HT-29 (cell line): ENCODE measurements at places on chromosomes 2 and 18. TPM values are rescaled to one million over a fixed set of nuclear protein-coding genes. Genes with fewer than 3 reads are reported as not detected.

- peak; percentile 77 for DNase-seq
Observed at GRCh38 chr2:157838442-157839161, 37.5 kb downstream of the ACVR1 start.

DNA sequence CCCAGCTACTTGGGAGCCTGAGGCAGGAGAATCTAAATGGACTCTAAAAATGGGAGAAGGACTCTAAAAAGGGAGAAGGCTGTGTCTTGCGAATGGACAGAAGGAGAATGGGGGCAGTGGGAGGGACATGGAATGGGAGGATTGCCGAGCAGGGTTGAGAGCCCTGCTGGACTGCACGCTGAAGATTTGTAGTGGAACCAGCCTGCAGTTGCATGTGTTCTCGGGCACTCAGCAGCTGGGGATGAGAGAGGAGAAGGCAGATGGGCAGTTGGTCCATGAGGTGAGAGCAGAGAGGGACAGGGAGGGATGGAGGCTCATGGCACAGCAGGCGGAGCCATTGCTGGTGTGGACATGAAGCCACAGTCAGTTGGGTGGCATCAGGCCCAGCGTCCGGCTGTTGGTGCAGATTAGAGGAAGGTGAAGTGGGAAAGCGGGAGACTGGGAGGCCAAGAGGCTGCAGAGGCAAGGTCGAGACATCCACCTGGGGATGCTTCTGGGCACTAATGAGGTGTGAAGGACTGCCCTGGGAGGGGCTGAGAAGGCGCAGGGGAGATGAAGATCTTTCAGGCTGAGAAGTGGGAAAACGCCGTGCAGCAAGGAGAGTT lies 40.7 kb downstream of the DCDC2C start:
- no peak for DNase-seq

DNA sequence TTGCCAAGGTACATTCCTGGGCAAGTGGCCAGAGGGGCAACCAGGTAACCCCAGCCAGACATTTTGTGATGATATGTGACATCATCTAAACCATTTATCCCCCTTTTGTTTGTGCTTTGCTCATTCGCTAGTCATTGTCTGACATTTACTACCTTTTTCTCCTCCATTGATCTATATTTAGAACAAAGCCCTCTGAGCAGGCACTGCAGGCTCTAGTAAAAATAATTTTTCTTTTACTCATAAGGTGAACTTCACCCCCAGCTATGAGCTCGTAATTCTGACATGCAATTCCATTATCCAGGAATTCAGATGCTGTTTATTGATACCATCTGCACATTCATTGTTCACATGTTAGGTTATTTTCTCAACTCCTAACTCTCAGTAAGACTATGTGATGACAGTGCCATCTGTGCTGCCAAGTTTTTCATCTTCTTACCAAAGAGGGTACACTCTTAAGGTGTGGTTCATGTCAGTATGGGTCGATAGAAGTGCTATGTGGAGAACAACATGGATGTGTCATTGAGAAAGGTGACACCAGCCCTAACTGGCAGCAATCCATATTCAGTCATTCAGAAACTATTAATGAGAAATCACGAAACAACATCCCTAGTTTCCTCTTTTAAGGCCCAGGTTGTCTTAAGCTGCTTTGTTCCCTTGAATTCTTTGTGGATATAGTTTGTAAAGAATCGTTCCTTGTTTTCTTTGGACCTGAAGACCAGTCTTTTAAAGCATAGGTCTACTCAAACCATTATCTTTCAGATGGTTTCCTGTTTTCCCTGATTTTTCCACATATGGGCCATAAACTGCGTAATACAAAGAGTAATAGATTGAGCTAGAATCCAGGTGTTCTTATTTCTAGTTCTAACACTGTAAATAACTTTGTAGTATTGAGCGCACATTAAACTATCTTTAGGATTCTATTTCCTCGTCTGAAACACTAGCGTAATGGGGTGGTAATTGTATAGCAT lies 978.1 kb upstream of the CDH2 start:
- peak; percentile 58 for DNase-seq

GRCh38 chr2:137254052-137254451 lies 488.7 kb downstream of the THSD7B start:
- DNase-seq = no peak

DNA sequence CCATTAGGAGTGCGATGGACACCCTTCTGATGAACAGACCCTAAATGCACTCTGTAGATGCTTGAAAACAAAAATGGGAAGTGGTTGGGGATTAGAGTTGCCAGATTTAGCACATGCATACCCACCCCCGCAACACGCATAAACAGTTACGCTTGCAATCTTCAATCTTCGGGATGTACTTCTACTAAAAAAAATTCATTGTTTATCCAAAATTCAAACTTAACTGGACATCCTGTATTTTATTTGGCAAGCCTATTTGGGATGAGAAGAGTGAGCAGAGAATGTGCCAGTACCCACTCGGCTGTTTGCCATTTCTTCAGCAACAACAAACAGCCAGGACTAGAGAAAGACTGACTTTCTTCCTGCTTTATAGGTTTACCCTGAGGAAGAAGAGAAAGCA lies 18.4 kb downstream of the KIAA2012 start:
- no peak for DNase-seq

DNA sequence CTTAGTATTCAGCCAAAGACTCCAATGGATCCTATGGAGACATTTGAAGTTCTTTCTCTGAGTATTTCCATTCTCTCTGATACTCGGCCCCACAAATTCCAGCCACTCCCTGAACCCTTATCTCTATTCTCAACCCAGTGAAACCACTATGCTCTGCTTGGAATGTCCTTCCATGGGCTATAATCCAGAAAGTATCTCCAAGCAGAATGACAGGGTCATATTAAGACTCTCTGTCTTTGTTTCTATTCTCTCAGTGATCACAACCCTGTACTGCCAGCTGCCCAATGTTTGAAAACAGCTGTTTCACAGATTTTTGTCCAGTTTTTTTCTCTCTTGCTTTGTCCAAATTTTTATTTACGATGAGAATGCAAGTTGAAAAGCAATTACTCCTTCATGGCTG lies 21.9 kb downstream of the CHMP3 start:
- peak; percentile 4 for DNase-seq

GRCh38 chr2:18752022-18752493 lies 162.7 kb upstream of the NT5C1B start:
- DNase-seq = no peak

DNA sequence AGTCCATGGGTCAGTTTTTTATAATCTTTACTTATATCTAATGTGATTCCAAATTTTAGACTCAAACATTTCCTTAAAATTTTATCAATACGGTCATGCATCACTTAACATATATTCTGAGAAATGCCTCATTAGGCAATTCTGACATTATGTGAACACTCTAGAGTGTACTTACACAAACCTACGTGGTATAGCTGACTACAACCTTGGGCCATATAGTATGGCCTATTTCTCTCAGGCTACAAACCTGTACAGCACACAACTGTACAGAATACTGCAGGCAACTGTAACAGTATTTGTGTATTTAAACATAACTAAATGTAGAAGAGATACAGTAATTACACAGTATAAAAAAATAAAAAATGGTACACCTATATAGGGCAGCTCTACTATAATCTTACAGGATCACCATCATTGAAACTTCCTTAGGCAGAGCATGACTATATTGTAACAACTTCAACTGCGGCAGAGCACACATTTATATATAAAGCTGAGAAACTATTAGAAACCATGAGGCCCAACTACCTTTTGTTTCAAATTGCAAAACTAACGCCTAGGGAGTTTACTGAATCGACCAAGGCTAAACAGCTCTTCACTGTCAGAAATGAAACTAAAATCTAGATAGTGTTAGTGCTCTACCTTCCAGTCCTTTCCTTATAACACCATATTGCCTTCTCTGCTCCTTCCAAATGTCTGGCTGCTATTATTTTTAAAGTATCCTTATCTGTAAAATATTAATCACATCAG lies 6.9 kb downstream of the YES1 start:
- no peak for DNase-seq

- DNase-seq = no peak
Observed at GRCh38 chr2:148642112-148642744, 2.3 kb upstream of the EPC2 start.

- DNase-seq = peak; percentile 71
Observed at GRCh38 chr2:19312949-19313348, 45.5 kb downstream of the OSR1 start.

DNA sequence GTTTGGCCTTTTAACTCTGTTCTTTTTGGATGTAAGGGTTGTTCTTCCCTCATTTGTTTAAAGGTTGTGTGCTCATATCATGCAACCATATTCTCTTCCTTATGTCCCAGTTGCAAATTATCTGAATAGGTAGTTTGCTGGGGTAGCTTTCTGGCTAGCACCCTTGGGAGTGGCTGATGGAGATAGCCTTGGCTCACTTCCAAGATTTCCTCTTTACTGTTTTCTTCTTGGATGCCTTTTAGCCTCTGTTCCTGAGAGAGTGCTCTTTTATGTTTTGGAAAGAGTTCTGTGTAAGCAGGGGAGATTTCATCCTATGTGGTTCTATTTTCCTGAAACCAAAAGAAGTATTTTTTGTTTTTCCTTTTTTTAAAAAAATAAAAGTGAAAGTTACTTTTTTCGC lies 25.4 kb downstream of the USP14 start:
- no peak for DNase-seq

GRCh38 chr18:46431522-46432171 lies 225.4 kb downstream of the LOXHD1 start:
- DNase-seq = no peak

- no peak for DNase-seq
Observed at GRCh38 chr2:126890136-126890510, 8.6 kb upstream of the TEX51 start.

DNA sequence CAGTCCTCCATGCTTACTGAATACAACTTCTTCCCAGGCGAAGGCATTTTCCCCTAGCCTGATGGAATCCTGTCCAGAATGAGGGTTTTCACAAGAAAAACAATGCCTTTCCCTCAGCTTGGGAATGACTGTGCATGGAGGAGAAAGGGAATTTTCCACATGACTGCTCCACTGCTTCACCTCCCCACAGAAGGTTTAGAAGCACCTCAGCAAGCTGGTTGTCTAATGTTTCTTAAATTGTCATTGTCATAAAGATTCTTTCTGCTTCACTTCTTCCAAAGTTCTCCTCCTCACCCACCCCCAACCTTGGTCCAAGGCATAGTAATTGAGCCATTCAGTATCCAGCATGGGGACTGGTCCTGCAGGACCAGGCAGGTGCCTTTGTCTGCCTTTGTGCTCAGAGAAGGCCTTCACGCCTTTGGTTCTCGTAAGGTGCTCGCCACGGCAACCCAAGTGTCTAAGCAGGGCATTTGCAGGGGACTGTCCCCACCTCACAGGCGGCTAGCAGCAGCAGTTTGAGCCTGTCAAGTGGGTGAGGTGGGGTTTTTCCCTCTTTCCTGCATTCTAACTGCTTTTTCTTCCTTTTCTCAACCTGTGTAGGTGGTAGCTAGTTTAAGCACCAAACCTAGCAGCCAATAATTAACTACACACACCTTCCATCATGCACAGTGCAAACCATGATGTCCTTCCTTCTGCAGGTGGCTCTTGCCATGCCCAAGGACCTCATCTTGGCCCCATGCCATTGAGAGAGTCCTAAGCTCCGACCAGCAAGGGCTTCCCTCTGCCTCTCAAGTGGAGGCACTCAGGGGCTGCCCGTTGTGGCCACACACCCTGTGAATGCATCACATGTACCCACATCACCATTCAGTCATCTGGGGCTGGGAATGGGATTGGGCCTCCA lies 65.7 kb upstream of the BCL2L11 start:
- DNase-seq = no peak

- no peak for DNase-seq
Observed at GRCh38 chr18:23857756-23858155, 156.8 kb upstream of the TTC39C start.

ARHGAP15 gene
- not detected in 2 replicates for total RNA-seq

CCDC148 gene
- total RNA-seq = 1.4 and 5.5 TPM in 2 replicates

GCG gene
- not detected in 2 replicates for total RNA-seq

GATA6 gene
- total RNA-seq = 66.5 and 73.8 TPM in 2 replicates

PDE11A gene
- total RNA-seq = not detected in 2 replicates

SETBP1 gene
- total RNA-seq = 0.08 and 0.33 TPM in 2 replicates

CNTNAP5 gene
- not detected in 2 replicates for total RNA-seq

NEB gene
- 1.0 and 1.2 TPM in 2 replicates for total RNA-seq

TSPYL6 gene
- 0.13 TPM in 1 of 2 replicates, not detected in the other for total RNA-seq

SKA1 gene
- total RNA-seq = 7.7 and 9.4 TPM in 2 replicates

GAREM1 gene
- total RNA-seq = 5.0 and 5.6 TPM in 2 replicates
